Right lobe of liver (tissue), 6 donors: ENCODE measurements at places on chromosomes 7 and 10. TPM values are rescaled to one million over a fixed set of nuclear protein-coding genes. Genes with fewer than 3 reads are reported as not detected.

IL2RA gene
- 0.23 TPM for total RNA-seq

SEMA3C gene
- 0.93 TPM for total RNA-seq

PPA1 gene
- 88.4 TPM for total RNA-seq

SLC16A9 gene
- 1.2 TPM for total RNA-seq

PPP1R3C gene
- 32.6 TPM for total RNA-seq

PTN gene
- total RNA-seq = 0.93 TPM

FAM237B gene
- not detected for total RNA-seq

MEST gene
- total RNA-seq = 23.4 TPM

HK1 gene
- total RNA-seq = 7.7 TPM

- H3K4me3 ChIP-seq = no peak overlapping the region
- no peak for DNase-seq
- H3K36me3 ChIP-seq = no peaks in the 10 kb centered on the region
- H3K27ac ChIP-seq = no peak overlapping the region
Measured at GRCh38 chr7:116311816-116312471, 101.6 kb downstream of the TES start.

- H3K27me3 ChIP-seq = no peaks in the 10 kb centered on the region
- no peak overlapping the region for H3K4me3 ChIP-seq
- H3K4me1 ChIP-seq = no peaks in the 10 kb centered on the region
Measured at GRCh38 chr7:139492293-139492692, 8.8 kb upstream of the KLRG2 start.

- H3K4me1 ChIP-seq = no peaks in the 10 kb centered on the region
- H3K4me3 ChIP-seq = no peak overlapping the region
Measured at GRCh38 chr7:27080844-27081436, 14.9 kb downstream of the HOXA1 start.

- no peak overlapping the region for H3K4me3 ChIP-seq
- no peaks in the 10 kb centered on the region for H3K36me3 ChIP-seq
- no peaks in the 10 kb centered on the region for H3K4me1 ChIP-seq
Measured at GRCh38 chr7:157690833-157691585, 354.2 kb downstream of the DNAJB6 start.

GRCh38 chr10:112732277-112732921, 217.6 kb upstream of the TCF7L2 start:
- no peak overlapping the region for H3K4me3 ChIP-seq
- peaks cover 1% of the 10 kb centered on the region for H3K4me1 ChIP-seq
- DNase-seq = no peak
- no peak overlapping the region for H3K27ac ChIP-seq
- H3K27me3 ChIP-seq = no peaks in the 10 kb centered on the region

DNA sequence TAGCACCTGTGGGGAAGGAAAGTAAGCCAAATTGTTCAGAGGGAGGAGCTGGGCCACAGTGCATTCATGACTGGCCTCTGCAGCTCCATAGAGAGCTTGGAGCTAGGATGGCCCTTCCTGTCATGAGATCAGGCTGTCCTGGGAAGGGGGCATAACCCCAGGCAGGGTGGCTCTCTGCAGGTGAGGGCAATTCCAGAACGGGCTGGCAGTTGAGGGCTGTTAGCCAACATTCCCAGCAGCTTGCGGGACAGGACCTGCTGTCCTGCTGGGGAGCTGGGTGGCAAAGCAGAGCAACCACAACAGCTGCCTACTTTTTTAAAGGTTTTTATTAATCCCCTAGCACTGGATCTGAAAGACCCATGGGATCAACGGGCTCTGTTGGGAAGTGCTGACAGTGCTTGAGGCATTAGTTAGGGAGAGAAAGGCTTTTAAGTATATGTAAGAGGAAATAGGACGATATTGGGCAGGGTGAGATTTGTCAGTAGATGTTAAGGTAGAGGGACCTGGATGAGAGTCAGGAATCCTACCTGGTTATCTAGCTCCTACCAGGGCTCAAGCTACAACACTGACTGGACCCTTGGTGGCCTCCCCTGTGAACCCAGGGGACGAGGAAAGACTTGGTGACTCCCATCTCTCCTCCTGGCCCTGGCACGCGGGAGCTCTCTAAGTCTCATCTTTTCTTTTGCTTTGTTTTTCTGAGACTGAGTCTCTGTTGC, 77.8 kb downstream of the NAMPT start:
- H3K4me3 ChIP-seq = no peak overlapping the region
- no peaks in the 10 kb centered on the region for H3K27me3 ChIP-seq
- peak; percentile 91 for DNase-seq
- H3K27ac ChIP-seq = peak overlapping the region; percentile 91

GRCh38 chr7:46810986-46811385, 770.9 kb downstream of the TNS3 start:
- H3K27ac ChIP-seq = no peak overlapping the region
- no peak for DNase-seq
- no peaks in the 10 kb centered on the region for H3K27me3 ChIP-seq
- H3K36me3 ChIP-seq = no peaks in the 10 kb centered on the region

GRCh38 chr10:27713941-27714340, 31.7 kb downstream of the MKX start:
- H3K4me1 ChIP-seq = no peaks in the 10 kb centered on the region
- no peak for DNase-seq
- no peak overlapping the region for H3K4me3 ChIP-seq
- no peaks in the 10 kb centered on the region for H3K36me3 ChIP-seq
- H3K27me3 ChIP-seq = no peaks in the 10 kb centered on the region
- no peak overlapping the region for H3K27ac ChIP-seq

DNA sequence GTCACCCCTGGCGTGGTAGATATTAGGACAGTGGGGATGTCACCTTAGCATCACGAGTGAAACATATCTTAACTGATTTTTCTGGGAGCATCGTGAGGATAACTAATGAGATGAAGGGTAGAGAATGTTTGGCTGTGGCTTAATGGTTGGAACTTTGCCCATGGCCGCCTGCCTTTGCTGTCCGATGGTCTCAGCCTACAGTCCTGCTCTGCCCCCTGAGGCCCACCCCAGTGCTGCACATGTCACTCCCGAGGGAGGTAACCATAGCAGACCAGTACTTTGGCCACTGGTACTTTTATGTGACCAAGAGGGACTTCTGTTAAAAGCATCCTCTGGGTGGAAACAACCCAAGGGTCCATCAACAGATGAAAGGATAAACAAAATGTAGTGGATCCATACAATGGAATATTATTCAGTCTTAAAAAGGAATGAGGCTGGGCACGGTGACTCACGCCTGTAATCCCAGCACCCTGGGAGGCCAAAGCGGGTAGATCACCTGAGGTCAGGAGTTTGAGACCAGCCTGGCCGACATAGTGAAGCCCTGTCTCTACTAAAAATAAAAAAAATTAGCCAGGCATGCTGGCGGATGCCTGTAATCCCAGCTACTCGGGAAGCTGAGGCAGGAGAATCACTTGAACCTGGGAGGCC, 58.4 kb downstream of the TACR2 start:
- no peaks in the 10 kb centered on the region for H3K4me1 ChIP-seq
- no peaks in the 10 kb centered on the region for H3K27me3 ChIP-seq
- no peak for DNase-seq
- H3K27ac ChIP-seq = no peak overlapping the region
- H3K36me3 ChIP-seq = no peaks in the 10 kb centered on the region
- H3K4me3 ChIP-seq = no peak overlapping the region

GRCh38 chr10:100319707-100320402, 10.2 kb downstream of the PKD2L1 start:
- H3K36me3 ChIP-seq = no peaks in the 10 kb centered on the region
- H3K27me3 ChIP-seq = no peaks in the 10 kb centered on the region
- H3K27ac ChIP-seq = no peak overlapping the region
- no peak overlapping the region for H3K4me3 ChIP-seq
- no peaks in the 10 kb centered on the region for H3K4me1 ChIP-seq
- DNase-seq = no peak

GRCh38 chr10:132593389-132593788, 55.8 kb downstream of the INPP5A start:
- H3K27ac ChIP-seq = peak overlapping the region; percentile 37
- no peaks in the 10 kb centered on the region for H3K27me3 ChIP-seq
- peaks cover 38% of the 10 kb centered on the region for H3K4me1 ChIP-seq
- DNase-seq = no peak
- no peaks in the 10 kb centered on the region for H3K36me3 ChIP-seq

- DNase-seq = no peak
- no peaks in the 10 kb centered on the region for H3K4me1 ChIP-seq
- no peaks in the 10 kb centered on the region for H3K27me3 ChIP-seq
- H3K4me3 ChIP-seq = no peak overlapping the region
Measured at GRCh38 chr10:67299761-67300160, 373.9 kb downstream of the LRRTM3 start.

DNA sequence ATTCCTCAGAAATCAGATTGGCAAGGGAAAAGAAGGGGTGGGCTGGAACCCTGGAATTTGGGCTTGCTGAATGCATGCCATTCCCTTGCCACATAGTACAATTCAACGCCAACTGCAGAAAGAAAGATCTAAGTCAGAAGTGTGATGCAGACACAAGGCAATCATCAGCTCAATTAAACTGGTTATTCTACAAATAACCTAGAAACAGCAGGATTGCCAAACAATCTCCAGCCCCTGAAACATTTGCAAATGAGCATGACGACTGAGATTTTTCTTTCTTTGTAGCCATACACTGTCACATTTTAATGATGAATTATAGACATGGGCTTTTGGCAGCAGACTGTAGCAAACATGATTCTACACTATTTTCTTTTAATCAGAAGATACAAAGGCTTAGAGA, 16.5 kb upstream of the CREB5 start:
- H3K36me3 ChIP-seq = no peaks in the 10 kb centered on the region
- no peak for DNase-seq
- H3K4me1 ChIP-seq = no peaks in the 10 kb centered on the region
- H3K4me3 ChIP-seq = no peak overlapping the region
- H3K27me3 ChIP-seq = no peaks in the 10 kb centered on the region
- H3K27ac ChIP-seq = no peak overlapping the region

DNA sequence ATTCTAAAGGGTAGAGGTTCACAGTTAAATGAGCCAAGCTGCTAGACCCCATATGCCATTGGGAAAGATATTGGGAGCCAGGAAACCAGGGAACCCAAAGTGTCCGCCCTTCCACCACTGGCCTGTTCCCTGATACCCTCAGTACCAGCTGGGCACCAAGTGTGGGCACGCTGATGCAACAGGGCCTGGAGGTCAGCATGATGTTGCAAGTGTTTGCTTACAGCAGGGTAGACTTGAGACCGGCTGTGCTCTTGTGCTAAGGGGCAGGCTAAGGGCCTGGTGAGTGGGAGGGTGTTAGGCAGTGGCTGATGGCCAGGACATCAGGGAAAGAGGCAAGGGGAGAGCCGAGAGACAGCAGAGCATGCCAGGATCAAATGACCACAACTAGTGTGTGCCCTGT, 21.0 kb upstream of the MYL7 start:
- no peak overlapping the region for H3K4me3 ChIP-seq
- no peaks in the 10 kb centered on the region for H3K36me3 ChIP-seq
- peak; percentile 95 for DNase-seq
- H3K4me1 ChIP-seq = peaks cover 5% of the 10 kb centered on the region

GRCh38 chr10:72126184-72126871, 38.0 kb upstream of the SPOCK2 start:
- no peak overlapping the region for H3K27ac ChIP-seq
- no peaks in the 10 kb centered on the region for H3K36me3 ChIP-seq
- DNase-seq = no peak
- H3K27me3 ChIP-seq = no peaks in the 10 kb centered on the region
- no peak overlapping the region for H3K4me3 ChIP-seq

GRCh38 chr7:23396222-23397015, 73.9 kb downstream of the IGF2BP3 start:
- no peak overlapping the region for H3K27ac ChIP-seq
- no peak overlapping the region for H3K4me3 ChIP-seq
- H3K27me3 ChIP-seq = no peaks in the 10 kb centered on the region
- no peaks in the 10 kb centered on the region for H3K4me1 ChIP-seq

DNA sequence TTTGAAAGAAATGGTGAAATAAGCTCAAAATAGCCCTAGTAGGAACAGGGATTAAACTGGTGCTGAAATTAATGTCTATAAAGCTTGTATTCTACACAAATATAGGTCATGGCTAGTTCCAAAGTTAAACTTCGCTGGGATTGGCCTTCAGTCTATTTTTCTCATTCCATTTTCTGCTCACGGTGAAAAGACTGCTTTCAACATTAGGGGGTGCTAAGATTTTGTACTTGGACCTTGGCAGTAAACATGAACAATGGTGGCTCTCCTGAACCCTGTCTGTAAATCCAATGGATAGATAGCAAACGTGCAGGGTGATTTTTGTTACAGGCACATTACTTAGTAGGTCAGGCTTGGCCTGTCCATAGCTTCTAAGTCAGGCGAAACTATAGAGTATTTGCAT, 36.0 kb upstream of the RSU1 start:
- no peak overlapping the region for H3K27ac ChIP-seq
- no peaks in the 10 kb centered on the region for H3K36me3 ChIP-seq

GRCh38 chr7:154841731-154842331, 161.1 kb downstream of the PAXIP1 start:
- no peak for DNase-seq
- H3K27ac ChIP-seq = no peak overlapping the region
- H3K27me3 ChIP-seq = no peaks in the 10 kb centered on the region
- H3K4me1 ChIP-seq = no peaks in the 10 kb centered on the region
- no peaks in the 10 kb centered on the region for H3K36me3 ChIP-seq
- H3K4me3 ChIP-seq = no peak overlapping the region

DNA sequence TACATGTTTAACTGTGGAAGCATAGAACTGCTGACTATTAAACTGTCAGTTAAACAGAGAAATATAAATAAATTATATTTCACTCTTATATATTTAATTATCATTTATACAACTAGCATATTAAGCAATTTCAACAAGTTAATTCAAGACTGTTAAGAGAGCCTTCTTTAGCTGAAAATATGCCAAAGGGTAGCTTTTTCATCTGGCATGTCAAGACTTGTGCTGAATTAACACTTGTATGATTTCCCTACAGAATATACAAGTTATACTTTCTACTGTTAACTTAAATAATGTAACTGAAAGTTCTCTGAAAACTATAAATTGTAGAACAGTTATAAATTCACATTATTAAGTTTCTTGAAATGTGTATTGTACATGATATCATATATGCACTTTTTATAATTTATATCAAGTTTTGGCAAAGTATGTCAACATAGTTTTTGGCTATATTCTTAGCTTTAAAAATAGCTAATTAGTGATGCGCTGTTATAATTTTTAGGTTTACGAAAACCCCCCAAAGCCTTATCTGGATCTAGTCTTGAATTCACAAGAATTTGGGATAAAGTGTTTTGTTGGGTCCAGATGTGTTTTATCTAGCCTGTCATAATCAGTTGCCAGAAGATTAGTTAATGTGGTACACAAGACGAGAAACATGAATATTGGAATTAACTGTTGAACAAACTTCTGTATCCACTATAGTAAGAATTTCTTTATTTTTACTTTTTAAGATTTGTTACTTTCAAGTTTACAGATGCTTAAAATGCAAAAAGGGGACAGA, 231.1 kb upstream of the FOXP2 start:
- no peaks in the 10 kb centered on the region for H3K36me3 ChIP-seq
- H3K27me3 ChIP-seq = no peaks in the 10 kb centered on the region
- H3K4me3 ChIP-seq = no peak overlapping the region
- DNase-seq = no peak
- no peaks in the 10 kb centered on the region for H3K4me1 ChIP-seq
- H3K27ac ChIP-seq = no peak overlapping the region

- no peaks in the 10 kb centered on the region for H3K27me3 ChIP-seq
- H3K4me3 ChIP-seq = no peak overlapping the region
- no peaks in the 10 kb centered on the region for H3K4me1 ChIP-seq
- no peaks in the 10 kb centered on the region for H3K36me3 ChIP-seq
- no peak for DNase-seq
- no peak overlapping the region for H3K27ac ChIP-seq
Measured at GRCh38 chr7:114703677-114704076, 218.2 kb upstream of the MDFIC start.

- peak overlapping the region; percentile 40 for H3K4me3 ChIP-seq
- H3K27me3 ChIP-seq = peaks cover 12% of the 10 kb centered on the region
- no peak for DNase-seq
- no peaks in the 10 kb centered on the region for H3K36me3 ChIP-seq
Measured at GRCh38 chr10:42754155-42755027, 28.2 kb upstream of the BMS1 start.

- H3K36me3 ChIP-seq = no peaks in the 10 kb centered on the region
- peak overlapping the region; percentile 37 for H3K4me3 ChIP-seq
- no peaks in the 10 kb centered on the region for H3K27me3 ChIP-seq
- H3K4me1 ChIP-seq = no peaks in the 10 kb centered on the region
Measured at GRCh38 chr7:115678086-115678982, 352.2 kb downstream of the TFEC start.
